ENCODE measurements at places on chromosomes 6 and 20.

GRCh38 chr6:21341910-21342309 is 251.6 kb upstream of the SOX4 start:
- no peak for DNase-seq

- DNase-seq, result no peak
Measured at GRCh38 chr6:51704932-51705540, 382.4 kb downstream of the PKHD1 start.

GRCh38 chr6:31179042-31179386 is 8.5 kb upstream of the POU5F1 start:
- DNase-seq, result no peak

DNA sequence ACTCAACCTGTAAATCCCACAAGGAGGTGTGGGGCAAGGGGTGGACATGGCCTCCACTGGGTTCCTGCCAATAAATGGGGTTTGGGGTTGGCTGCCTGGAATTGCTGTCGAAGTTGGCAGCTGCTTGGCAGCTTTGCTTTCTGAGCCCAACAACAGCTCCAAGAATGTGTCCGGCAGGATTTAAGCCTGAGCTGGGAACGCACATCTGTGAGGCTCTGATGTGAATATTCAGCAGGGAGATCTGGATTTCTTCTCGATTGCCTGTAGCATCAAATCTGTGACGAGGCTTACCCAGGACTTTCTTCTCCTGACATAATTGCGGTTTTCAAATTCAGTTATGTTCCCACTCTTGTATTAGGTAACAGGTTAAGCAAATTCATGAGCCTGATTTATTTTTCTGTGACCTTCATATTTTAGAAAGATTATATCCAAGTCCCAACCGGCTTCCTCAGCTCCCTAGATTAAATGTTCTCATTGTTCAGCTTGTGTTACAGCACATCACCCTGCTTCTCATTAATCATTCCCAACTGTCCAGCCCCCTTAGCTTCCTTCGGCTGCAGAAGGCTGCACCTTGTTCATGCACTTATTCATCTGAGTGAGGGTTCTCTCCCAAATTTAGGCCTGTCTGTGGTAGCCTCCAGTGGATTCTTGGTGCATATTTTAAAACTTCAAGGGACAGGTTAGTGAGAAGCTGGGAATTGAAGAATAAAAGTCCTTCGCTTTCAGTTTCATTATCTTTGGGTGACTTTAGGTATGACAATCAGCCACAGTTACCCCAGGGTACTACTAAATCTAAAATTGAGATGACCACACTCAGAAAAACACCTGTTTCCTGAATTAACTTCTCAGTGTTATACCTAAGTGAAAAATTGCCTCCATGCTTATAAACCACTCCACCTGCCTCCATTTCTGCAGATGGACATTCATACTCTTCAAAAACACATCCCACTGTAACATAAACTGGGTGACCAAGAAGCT is 310.0 kb downstream of the ESR1 start:
- no peak for DNase-seq

DNA sequence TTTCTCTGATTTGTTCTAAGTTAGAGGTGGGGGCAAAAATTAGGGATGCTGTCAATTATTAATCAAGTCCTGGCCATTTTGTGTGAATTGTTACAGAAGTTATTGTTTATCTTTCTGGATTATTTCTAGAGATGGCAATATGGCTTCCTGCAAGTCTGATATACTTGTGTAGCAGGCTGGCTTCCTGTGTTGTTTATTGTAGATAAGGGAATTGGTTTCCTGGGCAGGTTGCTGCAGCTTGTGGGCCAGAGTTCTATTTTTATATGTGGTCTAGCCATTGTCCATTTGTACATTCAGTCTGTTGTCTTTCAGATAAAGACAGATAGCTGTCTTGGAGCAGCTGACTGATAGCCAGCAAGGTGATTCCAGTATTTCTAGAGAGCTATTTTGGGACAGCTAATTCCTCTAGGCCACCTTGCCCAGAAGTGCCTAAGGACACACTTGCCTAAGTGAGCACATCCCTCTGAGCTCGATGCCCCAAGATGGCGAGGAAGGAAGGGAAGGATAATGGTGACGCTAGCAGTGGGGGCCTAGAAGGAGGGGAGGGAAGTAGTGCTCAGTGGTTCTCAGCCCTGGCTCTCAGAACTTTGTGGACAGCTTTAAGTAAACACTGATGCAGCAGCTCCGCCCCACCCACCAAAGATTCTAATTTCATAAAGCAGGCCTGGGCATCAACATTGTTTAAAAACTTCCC is 25.5 kb downstream of the DDO start:
- DNase-seq, result no peak

- DNase-seq, result no peak
Measured at GRCh38 chr6:39310542-39310941, 3.7 kb downstream of the KCNK17 start.

DNA sequence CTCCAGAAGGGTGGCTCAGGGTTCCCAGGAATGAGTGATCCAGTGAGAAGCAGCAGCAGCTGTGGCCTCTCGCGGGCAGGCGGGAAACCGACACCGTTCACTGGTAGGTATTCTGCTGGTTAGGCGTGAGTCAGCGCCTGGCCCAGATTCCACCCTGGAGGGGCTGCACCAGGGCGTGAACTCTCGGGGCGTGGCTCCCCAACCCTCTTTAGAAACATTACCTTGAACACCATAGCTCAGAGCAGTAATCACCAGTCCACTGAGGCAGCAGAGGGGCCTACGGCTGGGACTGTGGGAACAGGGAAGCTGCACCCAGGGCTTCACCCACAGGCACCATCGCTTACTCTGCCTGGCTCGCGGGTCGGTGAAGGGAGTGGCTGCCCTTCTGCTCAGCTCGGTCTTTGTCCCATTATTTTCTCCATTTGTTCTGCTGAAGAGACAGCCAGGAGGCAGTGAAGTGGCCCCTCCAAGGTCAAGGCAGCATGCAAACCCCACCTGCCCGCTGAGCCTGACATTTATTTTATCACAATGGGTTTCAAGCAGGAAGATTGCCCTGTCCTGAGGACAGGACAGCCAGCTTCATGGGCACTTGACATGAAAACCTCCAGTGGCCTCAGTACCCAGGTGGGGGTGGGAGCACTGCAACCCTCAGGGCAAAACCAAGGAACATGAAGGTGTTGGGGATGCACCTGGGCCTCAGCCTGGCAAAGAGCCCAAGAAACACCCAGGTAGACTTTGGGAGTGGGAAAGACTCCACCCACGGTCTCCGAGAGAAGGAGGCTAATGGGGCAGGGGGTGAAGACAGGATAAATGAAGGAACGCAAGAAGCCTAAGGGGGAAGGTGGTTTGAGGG is 51.0 kb upstream of the CD93 start:
- no peak for DNase-seq

- DNase-seq, result no peak
Measured at GRCh38 chr20:11218173-11218680, 544.4 kb upstream of the JAG1 start.

GRCh38 chr20:48159145-48160008 is 374.1 kb upstream of the SULF2 start:
- DNase-seq, result no peak
